CD4-positive, alpha-beta T cell treated with Interleukin-1 beta for 1 hour (primary cell): ENCODE measurements at places on chromosomes 11 and 22.
A peak's percentile ranks its signal among the peaks of the same experiment; 100 is the strongest.

GRCh38 chr11:121246021-121246768, 46.4 kb upstream of the SC5D start:
- no peak for DNase-seq

DNA sequence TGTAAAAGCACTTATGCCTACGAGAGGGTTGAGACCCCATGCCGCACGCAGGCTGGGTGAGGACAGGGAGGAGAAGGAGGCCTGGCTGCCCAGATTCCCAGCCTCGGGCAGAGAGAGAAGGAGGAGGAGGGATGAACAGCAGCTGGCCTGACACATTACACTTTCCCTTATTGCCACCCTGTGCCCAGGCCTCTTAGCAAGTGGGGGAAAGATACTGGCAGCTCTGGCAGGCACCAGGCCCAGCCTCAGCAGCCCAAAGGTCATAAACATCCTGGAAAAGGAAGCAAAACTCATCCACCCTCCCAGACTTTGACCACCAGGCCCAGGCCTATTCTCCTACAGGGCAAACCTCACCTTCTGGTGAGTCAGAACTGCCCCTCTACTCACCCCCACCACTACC, 4.7 kb downstream of the PLAAT3 start:
- DNase-seq: no peak

GRCh38 chr22:18078329-18079041, 695 bp downstream of the PEX26 start:
- DNase-seq: peak; percentile 41

- DNase-seq: no peak
These were observed 72.8 kb upstream of the CSNK2A3 start for GRCh38 chr11:11425806-11426205.

- no peak for DNase-seq
These were observed 193.8 kb downstream of the DDX10 start for GRCh38 chr11:108858622-108859021.
